ENCODE measurements at places on chromosomes 16 and 17.

GRCh38 chr17:69064001-69064400 lies 3.3 kb upstream of the ABCA9 start:
- no peak for DNase-seq

DNA sequence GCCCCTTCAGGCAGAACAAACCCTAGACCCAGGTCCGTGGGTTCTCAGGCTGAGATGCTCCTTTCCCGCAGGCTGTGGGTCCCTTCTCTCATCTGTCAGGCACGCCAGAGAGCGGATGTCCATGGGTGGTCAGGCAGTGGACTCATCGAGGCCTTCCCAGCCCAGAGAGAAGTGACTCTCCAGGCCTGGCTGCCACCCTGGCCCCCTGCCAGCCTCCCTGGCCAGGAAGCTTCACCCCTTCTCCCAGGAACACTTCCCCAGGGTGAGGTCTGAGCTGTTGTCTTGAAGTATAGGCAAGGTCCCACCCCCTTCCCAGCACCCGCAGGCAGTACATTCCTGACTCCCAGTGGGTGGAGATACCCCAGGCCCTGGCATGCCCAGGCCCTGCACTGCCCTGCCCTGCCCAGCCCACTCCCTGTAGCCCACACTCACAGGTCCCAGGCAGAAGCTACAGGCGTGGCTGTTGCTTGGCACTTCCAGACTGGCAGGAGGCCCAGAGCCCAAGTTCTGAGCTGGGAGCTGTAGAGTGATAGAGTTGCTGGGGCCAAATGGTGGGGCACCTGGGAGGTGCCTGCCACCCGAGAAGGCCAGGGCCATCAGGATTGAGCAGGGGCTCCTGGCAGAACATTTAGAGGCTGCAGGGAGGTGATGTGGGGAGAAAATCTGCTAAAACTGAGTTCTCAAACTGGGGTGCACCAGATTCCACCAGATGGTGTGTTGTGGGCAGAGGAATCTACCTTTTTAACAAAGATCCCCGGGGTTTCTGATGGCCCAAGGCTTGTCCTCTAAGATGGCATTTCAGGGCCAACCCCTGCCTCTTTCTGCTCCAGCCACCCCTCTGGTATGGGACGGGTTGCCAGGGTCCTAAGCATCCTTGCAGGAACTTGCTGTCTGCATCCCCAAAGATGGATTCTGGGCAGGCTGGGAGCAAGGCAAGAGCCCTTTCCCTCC lies 6.7 kb downstream of the ITGA3 start:
- no peak for DNase-seq

- peak; percentile 64 for DNase-seq
These were observed 5.7 kb upstream of the CDH5 start for GRCh38 chr16:66360624-66361324.

- DNase-seq = peak; percentile 67
These were observed 106.7 kb downstream of the TTC19 start for GRCh38 chr17:16106161-16106891.

- DNase-seq = no peak
These were observed 9.4 kb downstream of the RPH3AL start for GRCh38 chr17:343211-343610.

- DNase-seq = no peak
These were observed 30.3 kb upstream of the CDC42EP4 start for GRCh38 chr17:73342050-73342522.

DNA sequence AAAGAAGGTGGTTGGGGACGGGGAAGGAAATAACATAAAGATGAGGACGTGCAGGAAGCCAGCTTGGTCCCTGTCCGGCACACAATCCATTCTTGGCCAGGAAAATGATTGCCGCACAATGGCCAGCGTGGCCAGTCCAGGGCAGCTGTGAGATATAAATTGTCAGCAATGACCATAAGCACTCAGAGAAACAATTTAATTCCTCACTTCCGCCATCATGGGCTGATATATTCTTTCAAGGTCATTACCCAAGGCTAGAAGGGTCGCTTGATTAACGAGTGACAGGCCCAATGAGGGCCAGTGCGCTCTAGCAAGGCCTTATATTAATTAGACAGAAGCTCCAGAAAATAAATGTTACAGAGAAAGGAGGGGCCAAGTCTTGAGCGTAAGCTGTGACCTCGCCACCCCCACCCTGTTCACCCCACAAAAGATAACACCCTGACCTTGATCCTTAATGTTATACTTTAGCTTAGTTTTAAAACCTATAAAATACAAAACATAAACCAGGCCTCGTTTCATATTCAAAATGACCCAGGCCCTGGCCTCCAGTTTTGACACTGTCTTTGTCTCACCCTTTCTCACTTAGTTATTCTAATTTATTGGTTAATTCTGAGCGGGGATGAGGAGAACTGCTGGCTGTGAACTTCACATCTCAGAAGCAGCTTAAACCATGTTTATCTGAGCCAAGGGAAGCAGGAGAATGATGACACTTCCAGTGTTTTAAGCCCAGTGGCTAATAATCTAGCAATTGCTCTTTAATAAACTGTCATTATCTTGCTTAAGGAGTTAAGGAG lies 478.3 kb upstream of the ZFHX3 start:
- DNase-seq = no peak

DNA sequence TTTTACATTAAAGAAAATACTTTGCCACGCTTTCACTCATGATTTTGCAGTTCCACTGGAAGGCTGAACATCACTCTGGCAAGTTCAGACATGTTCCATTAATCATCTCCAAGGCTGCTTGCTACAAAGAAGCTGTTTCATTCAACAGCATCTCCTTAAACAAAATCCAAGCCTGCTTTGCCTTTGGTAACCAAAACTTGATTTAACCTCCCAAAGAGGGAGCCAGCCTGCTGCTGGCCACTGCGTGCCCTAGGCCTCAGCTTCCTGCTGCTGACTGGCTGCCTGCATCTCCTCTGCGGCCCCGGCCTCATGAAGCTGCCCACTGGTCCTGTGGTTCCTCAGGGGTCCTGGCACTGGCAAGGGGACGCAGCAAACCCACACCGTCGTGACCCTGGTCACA lies 31.8 kb downstream of the ANKRD11 start:
- no peak for DNase-seq

GRCh38 chr17:44384823-44385286 lies 4.6 kb downstream of the ITGA2B start:
- no peak for DNase-seq

GRCh38 chr17:58323366-58324055 lies 5.1 kb downstream of the TSPOAP1 start:
- no peak for DNase-seq

GRCh38 chr17:14038206-14038605 lies 31.1 kb upstream of the COX10 start:
- DNase-seq = peak; percentile 24

GRCh38 chr17:33284022-33284421 lies 9.1 kb downstream of the ASIC2 start:
- DNase-seq = no peak

DNA sequence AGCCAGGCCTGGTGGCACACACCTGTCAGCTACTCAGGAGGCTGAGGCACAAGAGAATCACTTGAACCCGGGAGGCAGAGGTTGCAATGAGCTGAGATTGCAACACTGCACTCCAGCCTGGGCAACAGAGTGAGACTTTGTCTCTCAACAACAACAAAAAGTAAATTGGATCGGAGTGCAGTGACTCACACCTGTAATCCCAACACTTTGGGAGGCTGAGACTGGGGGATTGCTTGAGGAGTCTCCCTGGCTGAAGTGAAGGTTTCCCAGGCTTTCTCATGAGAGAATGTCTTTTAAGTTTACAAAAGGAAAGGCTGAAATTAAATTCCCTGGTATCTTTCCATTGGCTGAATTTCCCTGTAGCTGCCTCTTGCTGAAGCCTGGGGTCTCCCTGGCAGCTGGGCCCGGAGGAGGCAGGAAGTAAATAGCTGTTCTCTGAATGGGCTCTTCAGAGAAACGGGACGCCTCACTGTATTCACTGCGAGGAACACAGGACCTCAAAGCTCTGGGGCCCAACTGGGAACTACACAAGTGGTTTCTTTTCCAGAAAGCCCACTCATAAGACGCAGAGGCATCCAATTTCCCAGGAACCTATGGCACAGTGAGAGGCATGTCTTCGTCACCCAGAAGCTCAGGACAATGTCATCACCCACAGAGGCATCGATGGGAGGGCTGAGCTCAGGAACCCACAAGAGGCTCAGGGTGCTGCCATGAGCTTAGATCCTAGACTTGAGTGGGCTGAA lies 77.4 kb upstream of the SMURF2 start:
- no peak for DNase-seq

DNA sequence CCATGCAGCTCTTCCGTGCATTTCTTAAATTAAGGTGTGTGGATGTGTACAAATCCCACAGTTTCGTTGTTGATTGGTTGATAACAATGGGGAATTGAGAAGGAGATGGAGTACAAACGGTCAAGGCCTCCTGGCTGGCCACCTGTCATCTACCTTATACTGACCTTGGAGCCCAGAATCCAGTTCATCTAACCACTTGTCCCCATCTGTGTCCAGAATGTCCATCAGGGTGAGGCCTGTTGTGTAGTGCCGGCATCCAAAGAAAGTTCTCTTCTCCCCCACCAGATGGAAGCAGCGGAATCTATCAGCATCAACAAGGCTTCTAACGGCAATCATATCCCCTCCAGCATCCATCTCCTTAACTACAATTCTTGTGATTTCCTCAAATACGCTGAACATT lies 1.5 kb downstream of the GSDMB start:
- peak; percentile 17 for DNase-seq

DNA sequence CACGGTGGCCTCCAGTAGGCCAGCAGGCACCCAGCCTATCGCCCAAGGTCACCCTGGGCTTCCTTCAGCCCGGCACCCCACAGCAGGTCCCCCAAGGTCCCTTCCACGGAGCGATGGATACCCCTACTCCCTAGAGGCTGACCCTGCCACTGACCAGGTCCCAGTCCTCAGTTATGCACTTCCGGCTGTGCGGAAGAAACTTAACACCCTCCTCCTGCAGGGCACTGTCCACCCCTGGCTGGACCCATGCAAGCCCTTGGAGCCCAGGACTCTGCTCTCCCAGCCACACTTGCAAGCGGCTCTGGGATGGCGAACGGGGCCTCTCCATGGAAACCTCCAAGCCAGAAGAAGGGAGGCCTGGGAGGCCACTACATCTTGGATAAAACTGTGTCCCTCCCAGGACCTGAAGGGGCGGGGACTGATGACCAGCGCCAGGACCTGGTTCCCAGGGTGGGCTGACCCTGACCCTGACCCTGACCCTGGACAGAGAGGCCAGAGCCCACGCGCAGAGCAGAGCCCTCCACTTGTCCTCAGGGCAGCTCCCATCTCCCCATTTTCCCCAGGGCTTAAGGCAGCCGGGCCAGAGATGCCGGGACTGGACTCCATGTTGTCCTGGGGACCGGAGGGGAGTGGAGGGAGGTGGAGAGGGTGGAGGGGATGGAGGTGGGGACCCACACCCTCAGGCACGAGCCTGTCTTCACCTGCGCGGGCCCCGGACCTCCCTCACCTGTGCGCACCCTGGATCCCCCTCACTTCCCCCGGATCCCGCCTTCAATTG lies 734 bp downstream of the CEP131 start:
- no peak for DNase-seq

- DNase-seq = no peak
These were observed 3.3 kb downstream of the ZCCHC14 start for GRCh38 chr16:87489434-87490045.

DNA sequence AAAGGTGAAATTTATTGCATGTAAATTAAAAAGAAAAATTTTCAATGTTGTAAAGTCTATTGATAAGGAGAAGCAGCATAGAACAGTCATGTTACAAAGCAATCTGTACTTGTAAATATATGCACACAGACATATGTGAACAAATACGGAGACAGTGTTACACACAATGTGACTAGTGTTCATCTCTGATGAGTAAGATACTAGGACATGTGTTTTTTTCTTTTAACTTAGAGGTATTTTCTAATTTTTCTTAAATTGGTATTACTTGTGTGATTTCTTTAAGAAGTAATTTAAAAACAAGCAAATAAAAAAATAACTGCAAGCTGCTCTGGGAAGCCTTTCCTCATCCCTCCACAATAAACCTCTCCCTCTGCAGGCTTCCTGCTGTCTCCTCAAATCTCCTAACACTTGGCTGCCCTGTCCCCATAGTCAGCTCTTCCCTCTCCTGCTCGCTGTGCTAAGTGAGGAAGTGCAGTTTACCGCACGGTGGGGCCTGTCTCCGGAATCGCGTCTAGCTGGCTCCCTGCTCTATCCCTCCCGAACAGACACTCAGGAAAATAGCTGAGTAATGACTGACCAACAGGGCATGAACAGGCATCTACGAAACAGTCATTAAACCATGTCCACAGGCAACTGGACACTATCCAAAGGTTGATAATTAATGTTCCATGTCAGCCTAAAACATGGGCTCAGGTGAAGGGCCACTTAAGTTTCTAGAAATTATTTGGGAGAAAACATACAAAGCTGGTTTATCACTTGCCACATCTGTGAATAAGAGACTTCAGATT lies 35.9 kb downstream of the CMTM4 start:
- DNase-seq = peak; percentile 68

DNA sequence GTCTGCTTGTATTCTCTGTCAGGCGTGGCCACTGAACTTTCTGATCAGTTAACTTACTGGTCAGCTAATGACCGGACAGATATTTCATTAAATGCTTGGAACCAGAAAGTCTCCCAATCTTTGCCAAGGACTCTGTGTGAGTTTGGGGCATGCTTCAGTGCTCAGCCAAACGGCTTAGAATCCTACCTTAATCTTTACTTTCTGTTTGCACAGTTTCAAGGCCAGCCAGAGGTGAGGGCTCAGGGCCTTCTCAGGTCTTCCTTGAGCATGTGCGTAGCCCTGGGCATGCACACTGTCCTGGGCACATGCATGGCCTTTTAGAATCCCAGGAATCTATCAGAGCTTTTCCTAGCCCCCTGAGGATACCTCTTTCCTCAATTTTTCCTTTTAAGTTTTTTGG lies 230.1 kb downstream of the RAB11FIP4 start:
- DNase-seq = no peak

GRCh38 chr16:80442779-80443178 lies 98.0 kb upstream of the DYNLRB2 start:
- no peak for DNase-seq

- no peak for DNase-seq
These were observed 5.8 kb downstream of the EPN2 start for GRCh38 chr17:19242926-19243325.

- peak; percentile 74 for DNase-seq
These were observed 80.3 kb upstream of the GOT2 start for GRCh38 chr16:58814348-58814801.

DNA sequence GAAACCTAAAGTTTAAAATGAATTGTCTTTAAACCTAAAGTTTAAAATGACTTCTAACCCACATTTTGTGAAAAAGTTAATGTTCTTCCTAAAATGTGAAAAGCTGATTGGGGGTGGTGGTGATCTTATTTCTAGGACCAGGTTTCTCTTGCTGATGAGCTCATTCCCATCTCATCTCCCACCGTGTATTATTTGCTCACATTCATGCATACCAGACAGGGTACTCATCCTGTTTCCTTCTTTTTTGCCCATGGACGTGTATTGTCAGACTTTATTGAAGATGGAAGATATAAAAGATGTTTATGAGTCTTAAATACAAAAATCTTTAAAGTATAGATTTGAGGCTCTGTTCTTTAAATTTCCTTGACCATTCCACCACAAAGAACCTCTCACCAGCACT lies 70.1 kb upstream of the MPHOSPH6 start:
- no peak for DNase-seq

DNA sequence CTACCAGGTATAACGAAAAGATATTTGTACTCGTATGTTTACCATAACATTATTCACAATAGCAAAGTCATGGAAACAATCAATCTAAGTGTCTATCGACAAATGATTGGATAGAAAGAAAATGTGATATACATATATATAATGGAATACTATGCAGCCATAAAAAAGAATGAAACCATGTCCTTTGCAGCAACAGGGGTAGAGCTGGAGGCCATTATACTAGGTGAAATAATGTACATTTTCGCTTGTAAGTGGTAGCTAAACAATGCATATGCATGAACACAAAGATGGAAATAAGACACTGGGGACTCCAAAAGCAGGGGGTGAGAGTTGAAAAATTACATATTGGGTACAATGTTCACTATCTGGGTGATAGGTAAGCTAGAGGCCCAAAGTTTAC lies 124.0 kb downstream of the MYO1D start:
- DNase-seq = no peak

All from hematopoietic multipotent progenitor cell treated with erythropoietin and hydrocortisone succinate and interleukin-3 and kit ligand, for 4 days (in vitro differentiated cells).